Subcutaneous preadipocyte (primary cell): ENCODE measurements at places on chromosomes 2 and 18. TPM values are rescaled to one million over a fixed set of nuclear protein-coding genes. Genes with fewer than 3 reads are reported as not detected.

The CNTNAP5 gene
- not detected in 2 replicates for total RNA-seq

The ZNF514 gene
- 13.2 and 16.0 TPM in 2 replicates for total RNA-seq

The TMEM37 gene
- 0.20 TPM in 1 of 2 replicates, not detected in the other for total RNA-seq

The INHBB gene
- total RNA-seq: 0.20 and 1.1 TPM in 2 replicates

The CRYGD gene
- not detected in 2 replicates for total RNA-seq

The EPB41L3 gene
- 130 and 139 TPM in 2 replicates for total RNA-seq

The GNLY gene
- not detected in 2 replicates for total RNA-seq

The IL18RAP gene
- total RNA-seq: not detected in 2 replicates

The CD8B2 gene
- not detected in 2 replicates for total RNA-seq

The SNORC gene
- 0.73 and 0.98 TPM in 2 replicates for total RNA-seq

The RIT2 gene
- not detected in 2 replicates for total RNA-seq

The MOGAT1 gene
- total RNA-seq: not detected in 2 replicates

The TNS1 gene
- 68.7 and 72.3 TPM in 2 replicates for total RNA-seq

The UGT1A5 gene
- total RNA-seq: not detected in 2 replicates

The NDC80 gene
- total RNA-seq: 26.5 and 43.2 TPM in 2 replicates

The VPS54 gene
- 14.0 and 17.4 TPM in 2 replicates for total RNA-seq

The SPHKAP gene
- not detected in 2 replicates for total RNA-seq

The RTKN gene
- total RNA-seq: 9.6 and 11.0 TPM in 2 replicates
